ENCODE measurements at places on chromosomes 3 and 15.

DNA sequence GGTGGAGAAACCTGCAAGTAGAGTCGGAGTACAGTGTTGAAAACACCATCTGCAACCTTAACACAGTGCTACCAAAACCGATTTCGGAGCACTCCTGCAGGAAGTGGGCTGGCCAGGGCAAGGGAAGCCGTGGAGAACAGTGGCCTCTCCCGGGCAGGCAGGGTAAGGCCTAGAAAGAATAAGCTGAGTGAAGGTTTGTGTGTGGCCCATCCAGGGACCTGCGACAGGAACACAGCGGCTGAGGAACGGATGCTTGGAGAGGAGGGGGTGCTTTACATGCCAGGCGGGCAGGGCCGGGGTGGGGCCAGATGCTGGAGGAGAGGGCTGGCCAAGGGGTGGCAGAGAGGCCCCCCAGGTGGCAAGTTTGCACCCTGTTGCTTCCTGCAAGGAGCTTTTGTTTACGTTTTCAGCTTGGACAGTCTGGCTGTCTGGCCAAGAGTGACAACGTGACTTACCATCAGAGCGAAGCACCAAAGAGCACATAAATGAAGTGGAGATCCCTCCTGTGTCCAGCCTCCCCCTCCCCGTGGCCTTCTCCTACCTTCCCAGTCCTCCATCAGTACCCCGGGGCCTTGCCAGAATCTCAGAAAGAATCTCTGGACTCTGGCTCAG lies 156.5 kb downstream of the PGPEP1L start:
- peak; percentile 31 for DNase-seq

DNA sequence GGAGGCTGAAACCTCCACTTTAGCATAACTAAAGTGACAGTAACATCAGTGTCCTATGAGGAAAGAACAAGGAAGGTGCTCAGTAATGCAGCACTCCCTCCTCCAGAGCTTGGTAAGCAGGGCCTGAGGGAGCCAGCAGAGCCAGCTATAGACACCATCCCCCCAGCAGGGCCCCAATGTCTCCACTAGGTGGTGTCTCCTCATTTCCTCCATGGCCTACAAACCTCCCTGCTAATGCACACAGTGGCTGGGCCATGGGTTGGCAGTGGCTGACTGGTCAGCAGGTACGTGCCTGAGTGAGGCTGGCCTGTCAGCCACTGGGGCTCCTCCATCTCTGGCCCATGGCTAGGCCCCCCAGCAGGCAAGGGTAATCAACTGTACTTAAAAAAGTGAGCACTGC lies 13.6 kb downstream of the MRPS25 start:
- no peak for DNase-seq

- DNase-seq: no peak
These were observed 41.7 kb downstream of the OXSM start for GRCh38 chr3:25831578-25831977.

DNA sequence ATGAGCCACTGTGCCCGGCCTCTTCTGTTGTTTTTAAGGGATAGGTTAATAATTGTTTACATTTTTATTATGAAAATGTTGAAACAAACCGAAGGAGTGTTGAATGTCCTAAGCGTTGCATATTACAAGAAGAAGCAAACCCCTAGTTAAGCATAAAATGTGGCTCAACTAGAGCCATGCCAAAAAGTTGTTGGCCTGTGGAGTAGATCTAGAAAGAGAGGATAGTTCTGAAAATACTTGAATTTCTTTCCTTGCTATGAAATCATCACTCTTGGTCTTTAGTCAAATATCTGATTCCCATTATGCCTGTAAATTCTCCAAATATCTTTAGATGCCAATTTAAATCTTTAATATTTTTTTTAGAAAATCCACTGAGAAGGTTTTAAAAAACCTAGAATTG lies 12.8 kb downstream of the RBP2 start:
- no peak for DNase-seq

- no peak for DNase-seq
These were observed 691.6 kb downstream of the ZNF385D start for GRCh38 chr3:21059404-21059803.

DNA sequence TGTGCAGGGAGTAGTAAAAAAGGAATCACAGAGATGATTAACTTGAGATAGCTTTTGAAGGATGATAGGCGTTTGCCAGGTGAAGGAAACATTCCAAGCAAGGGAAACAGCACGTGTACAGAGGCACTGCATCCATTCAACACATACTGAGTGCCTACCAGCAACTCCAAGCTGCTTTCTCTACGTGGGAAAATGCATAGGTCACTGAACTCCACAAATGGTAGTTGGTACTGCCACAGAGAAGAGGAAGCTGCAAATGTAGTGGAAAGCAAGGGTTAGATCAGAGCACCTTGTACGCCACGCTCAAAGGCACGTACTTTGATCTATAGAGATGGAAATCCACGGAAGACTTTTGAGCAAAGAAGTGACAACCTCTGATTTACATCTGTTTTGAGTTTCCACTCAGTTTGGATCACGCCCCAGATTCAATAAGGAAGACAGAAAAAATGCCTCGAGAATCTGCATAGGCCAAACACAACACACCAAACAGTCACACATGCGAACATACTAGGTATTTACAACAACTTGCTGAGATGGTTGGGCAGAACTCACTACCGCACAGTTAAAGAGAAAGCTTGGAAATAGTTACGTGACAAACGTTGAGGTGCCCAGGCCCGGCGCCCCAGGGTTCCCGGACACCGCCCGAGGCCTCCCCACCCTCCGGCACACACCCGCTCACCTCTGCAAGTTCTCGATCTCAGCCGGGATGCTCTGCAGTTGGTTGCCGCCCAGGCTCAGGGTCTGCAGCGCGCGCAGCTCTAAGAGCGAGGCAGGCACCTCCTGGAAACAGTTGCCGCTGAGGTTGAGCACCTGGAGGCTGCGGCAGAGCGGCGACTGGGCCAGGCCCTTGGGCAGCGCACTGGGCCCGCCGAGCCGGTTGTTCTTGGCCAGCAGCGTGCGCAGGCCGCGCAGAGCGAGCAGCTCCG lies 826 bp downstream of the LRRC58 start:
- peak; percentile 2 for DNase-seq

DNA sequence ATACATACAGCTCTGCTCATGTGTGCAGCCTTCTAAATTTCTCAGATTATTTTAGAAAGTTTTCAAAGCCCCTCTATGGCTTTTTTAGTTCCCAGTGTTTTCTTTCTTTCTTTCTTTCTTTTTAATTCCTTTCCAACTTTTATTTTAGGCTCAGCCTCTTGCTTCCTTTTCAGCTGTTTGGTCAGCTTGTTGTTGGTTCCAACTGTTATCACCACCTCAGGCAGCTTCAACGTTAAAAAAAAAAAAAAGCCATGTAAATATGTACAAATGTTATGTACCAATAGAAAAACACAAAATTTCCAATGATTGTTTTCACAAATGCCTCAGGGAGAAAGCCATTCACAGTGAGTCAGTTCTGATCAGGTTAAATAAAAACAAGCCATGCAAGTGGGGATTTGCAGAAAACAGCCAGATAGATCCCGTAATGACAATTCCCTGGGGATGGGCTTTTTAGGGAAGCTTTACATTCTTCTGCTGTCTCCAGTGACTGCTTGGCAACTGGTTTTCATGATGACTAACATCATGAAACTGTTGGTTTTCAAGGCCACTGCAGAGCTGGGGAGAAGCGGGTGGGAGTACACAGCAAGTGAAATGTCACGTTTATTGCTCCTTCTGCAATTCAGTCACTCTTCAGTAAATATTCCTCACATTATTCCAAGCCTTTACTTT lies 908.4 kb downstream of the EPHA3 start:
- no peak for DNase-seq

DNA sequence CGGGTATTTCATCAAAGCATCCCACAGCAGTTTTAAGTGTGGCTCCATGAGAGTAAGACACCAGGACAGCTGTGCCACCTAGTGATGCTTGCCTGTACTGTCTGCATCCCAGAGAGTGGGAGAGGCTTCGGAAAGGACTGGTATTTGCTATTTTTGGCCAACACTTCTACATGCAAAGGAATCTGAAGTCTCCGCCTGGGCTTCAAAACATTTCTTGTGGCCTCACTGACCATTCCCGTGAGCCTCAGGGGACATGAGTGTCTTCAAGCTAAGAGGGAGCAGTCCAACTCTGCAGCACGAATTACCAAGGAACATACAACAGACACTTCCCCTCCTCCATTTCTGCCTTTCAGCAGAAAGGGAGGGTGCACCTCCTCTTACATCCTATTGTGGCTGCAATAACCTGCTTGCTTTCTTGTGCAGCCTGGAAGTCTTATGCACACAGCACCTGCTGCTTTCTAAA lies 177.5 kb downstream of the RORA start:
- DNase-seq: no peak

DNA sequence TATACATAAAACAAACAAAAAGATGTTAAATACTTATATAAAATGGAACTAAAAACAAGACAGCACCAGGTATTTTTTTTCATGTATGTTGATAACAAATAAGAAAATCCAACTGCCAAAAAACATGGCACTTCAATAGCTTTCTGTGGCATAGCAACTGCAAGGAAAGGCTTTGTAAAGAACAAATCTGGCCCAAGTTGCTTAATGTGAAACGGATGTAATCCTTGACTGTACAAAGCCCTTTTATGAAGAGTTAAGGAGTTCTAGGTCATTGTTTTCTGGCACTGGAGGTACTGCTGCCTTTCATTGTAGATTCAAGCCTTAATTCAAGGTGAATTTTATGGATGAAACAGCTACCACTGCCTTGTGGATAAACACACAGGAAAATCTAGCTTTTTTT lies 68.8 kb upstream of the SLC12A8 start:
- DNase-seq: no peak
